ENCODE measurements at places on chromosomes 7 and 10.

DNA sequence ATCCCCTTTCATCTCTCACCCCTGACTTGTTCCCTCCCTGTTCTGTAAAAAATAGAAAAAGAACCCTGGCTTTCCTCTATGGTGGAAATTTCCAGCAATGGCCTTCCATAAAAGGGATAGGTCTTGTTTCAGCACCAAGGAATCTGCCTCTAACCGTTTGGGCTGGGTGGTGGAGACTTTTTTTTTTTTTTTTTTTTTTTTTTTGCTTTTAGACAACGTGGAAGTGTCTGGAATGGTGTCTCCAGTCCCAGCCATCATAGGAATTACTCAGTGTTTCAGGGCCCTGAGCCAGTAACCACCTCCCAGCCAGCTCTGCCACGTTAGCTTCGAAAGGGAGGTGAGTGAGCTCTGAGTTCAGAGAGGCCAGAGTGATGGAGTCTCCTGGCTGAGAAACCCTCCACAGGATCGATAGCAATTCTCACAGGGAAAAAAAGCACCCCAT lies 97.3 kb upstream of the COL1A2 start:
- no peak for DNase-seq

DNA sequence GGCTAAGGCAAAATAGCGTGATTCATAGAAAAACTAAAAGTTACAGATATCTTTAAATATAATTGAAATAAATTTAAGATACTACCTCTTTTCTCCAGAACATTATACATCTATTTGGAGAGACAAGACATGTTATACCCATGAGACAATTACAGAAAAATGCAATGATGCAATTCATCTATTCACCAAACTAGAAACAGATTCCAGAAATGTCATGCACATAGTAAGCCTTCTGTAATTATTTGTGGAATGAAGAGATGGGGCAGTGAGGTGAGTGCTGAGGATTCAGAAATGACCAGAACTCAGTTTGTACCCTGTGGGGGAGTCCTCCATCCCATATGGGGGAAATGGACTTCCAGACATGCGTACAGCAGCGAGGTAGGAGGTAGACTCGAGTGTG lies 99.4 kb downstream of the MKX start:
- no peak for DNase-seq

DNA sequence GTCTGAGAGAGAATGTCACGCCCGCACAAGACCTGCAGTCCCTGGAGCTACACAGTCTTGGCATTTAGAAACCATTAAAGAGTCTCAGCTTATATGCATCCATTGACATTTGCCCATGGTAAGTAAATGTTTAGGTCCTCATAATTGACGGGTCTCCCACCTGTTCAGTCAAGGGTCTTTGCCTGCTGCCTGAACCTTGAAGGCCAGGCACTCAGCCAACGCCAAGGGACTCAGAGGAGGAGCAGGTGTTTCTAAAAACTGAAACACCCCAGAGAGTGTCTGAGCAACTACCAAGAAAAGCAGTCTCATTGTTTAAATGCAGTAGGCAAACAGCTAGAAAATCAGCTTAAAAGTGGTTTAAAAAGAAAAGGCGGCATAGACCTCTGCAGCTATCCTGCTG lies 264.7 kb upstream of the AKR1E2 start:
- DNase-seq, result no peak

GRCh38 chr7:92808006-92808405 lies 28.4 kb downstream of the CDK6 start:
- DNase-seq, result no peak

DNA sequence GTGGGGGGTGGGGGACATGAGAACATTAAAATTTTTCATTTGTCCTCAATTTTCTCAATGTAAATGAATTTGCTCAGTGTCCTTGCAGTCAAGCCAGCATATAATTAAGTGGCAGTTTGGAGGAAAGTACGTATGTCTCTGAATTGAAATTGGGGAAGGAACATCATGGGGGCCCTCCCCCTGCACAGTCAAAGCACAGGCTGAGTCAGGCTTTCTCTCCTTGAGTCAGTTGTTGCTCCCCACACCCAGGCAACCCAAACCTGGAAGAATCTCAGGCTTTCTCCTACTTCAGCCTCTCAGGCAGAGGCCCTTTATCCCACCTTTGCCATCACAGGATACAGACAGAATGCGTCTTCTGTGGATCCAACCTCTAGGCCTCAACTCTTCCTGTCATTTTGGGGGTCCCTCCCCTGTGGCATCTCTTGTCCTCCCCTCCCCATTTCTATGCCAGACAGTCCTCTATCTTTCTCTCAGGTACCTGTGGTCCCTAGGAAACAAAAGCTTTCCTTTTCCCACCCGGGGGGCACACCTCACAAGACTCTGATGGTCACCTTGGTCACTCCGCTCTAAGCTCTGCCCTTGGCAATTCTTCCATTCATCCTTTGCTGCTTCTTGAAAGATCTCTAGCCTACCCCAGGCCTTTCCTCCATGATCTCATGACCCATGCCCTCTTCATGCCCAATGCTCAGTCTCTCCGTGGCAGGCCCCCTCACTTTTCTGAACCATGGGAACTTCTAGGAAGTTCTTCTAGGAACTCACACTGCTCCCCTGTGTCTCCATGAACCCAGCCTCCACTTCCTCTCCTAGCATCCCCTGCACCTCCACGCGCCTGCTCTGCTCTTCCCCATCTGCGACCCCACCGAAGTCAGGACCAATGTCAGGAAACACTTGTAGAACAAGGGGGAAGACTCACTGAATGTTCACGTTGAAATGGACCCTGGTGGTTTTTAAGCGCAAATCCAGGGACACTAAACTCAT lies 40.4 kb downstream of the CREB3L2 start:
- no peak for DNase-seq

- DNase-seq, result no peak
Measured at GRCh38 chr7:2559283-2559950, 638 bp downstream of the IQCE start.

DNA sequence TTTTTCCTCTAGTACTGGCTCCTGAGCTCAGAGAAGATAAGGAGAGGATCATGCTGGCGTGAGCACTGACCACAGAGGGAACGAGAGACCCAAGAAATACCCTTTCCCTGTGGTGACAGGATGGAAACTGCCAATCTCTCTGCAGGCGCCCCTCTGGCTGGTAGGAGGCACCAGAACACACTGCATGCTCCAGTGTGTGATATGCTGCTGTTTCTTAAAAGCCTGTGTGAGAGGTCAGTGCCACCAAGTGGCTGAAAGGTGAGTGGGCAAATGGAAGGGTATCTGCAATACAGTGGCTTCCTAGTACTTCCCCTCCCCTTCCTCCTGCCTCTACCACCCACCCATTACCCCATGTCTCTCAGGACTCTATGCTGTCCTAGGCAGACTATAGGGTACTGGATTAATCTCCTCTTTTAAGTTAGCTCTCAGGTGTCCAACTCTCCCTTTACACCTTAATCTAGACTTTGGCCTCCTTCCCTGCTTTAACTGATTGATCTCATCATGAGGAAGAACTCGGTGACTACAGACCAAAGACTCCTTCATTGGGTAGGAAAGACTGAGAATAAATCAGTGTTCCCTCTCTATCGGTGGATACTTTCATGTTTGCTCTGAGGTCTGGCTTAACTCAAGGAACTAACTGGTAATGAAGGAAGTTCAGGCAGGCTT lies 283.6 kb downstream of the ADRA2A start:
- DNase-seq, result peak; percentile 11

- DNase-seq, result no peak
Measured at GRCh38 chr7:78379148-78379547, 580.6 kb downstream of the PHTF2 start.

GRCh38 chr7:67302113-67303039 lies 305.7 kb downstream of the TYW1 start:
- DNase-seq, result peak; percentile 82

- DNase-seq, result no peak
Measured at GRCh38 chr7:139853506-139854123, 24.6 kb downstream of the TBXAS1 start.

- no peak for DNase-seq
Measured at GRCh38 chr10:97572214-97572989, at the start of gene ANKRD2. Gene ANKRD2, plus strand, starts transcription at chr10:97572779. Its CDS starts 10 bp downstream, at chr10:97572789.

DNA sequence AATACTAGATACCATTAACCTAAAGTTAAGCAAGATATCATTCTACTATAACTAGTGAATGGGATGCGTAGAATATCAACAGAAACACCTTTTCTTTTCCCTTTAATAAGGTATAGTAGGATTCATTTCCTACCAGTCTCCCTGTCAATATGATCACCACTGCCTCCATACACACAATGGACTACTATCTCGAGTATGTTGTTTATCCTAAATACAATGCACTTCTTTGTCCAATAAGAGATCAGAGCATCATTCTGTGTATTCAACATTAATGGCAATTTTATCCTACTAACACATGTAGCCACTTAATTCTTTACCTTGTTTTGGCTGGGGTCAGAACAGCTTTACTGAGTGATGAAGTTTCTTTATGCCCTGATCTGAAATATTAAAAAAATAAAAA lies 276.3 kb downstream of the TFEC start:
- DNase-seq, result no peak

- no peak for DNase-seq
Measured at GRCh38 chr10:110413903-110414547, 83.7 kb upstream of the DUSP5 start.

DNA sequence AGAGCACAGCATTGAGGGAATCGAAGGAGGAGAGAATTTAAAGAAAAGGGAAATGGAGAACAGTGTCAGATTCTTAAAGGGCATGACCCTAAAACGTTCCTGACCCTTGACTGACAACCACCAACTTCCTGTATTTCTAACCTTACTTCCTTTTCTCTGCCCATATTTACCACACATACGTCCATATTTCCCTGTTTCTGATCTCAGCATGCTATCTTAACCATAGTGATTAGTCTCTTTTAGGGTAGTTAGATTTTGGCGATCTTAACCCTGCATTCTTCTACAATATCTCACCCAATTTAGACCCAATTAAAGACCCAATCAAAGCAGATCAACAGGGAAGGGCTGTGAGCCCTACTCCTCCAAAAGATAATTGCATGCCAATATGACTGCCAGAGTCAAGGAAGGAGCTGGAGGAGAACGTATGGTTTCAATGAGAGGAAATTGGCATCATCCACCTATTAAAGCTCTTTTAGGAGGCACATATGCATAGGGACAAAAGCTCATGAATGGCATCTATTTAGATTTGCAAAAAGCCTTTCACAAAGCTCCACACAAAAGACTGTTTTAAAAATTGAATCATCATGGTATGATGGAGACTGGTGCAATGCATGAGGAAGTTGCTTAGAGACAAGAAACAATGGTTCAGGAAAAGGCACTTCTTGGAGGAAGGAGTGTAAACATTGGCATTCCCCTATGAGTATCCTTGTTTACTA lies 49.0 kb upstream of the ARHGAP12 start:
- no peak for DNase-seq

DNA sequence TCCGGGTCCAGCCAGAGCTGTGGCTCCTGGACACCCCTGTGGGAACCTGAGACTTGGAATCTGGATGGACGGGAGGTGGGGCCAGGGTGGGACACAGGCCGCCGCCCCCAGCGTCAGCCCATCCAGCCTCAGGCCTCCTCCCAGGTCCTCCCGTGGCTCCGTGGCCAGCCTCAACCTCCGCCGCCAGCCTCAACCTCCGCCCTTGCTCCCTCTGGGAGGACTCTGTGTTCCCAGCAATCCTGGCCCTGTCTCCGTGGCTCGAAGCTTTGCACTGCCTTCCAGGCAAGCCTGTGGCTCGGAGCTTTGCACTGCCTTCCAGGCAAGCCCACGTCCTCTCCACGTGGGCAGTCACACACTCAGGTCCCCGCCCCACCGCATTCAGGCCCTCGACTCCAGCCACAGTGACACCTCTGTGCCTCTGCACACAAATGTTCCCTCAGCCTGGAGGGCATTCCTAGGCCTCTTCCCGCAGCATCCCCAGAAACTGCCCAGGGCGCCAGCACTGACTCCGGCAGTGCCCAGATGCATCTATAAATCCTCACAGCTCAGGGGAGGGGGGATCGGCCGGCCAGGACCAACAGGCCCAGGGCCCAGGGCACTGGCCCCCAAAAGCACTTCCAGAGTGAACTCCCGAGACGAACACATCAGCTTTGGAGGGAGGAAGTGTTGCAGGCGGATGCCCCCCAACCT lies 44.7 kb upstream of the PDGFA start:
- DNase-seq, result no peak

DNA sequence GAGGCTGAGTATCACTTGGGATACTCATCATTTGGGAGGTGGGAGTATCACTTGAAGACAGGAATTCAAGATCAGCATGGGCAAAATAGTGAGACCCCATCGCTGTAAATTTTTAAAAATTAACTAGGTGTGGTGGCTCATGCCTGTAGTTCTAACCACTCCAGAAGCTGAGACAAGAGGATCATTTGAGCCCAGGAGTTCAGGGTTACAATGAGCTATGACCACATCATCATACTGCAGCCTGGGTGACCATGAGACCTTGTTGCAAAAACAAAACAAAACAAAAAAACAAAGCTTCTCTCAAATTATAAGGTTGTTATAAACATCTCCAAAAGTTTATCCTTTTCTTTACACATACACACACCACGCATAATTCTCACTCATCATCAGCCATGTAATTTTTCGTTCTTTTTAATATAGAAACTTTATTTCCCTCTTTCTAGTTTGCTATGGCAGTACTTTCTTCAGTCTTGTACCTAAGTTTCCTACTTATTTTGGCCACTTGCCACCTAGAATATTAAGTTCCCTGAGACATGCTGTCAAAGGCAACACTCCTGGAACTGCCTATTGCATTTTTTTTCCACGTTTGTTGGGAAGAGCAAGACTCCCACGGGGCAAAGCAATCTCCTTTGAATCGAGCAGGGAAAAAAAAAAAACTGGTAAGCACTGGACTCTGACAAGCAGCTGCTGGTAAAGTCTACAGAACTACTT lies 37.1 kb downstream of the SKIDA1 start:
- DNase-seq, result no peak

- DNase-seq, result no peak
Measured at GRCh38 chr7:148852272-148852671, 31.8 kb downstream of the EZH2 start.

- no peak for DNase-seq
Measured at GRCh38 chr7:102222445-102222844, 64.2 kb upstream of the SH2B2 start.

DNA sequence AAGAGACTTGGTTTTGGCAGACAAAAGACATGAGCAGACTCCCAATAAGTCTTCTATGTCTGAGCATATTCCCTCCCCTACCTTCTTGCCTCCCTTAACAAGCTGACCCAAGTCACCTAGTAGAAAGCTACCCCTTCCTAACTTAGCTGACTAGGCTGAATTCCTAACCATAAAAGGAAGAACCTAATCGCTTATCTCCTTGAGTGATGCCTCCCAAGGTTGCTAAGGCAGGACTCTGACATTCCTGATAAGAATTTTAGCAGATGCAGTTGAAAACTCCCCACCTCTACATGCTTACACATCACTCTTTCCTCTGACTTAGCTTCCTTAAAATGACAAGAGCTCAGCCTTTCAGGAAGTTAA lies 704.7 kb upstream of the MBL2 start:
- no peak for DNase-seq

DNA sequence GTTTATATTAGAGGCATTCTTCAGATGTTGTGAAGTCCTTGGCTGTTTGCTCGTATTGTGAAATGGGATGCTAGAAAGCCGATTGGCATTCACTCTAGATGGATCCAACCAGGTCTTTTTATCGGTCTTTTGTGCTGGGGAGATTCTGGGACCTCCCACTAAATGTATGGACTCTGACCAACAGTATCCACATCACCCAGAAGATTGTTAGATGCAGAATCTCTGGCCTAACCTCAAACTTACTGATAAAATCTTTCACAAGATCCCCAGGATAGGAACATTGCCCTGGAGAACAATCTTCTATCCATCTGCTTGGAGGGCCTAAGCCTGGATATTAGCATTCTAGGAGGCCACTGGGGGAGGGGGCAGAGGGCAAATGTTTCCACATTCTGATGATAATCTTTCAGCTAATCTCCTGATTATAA lies 160.9 kb downstream of the PLXDC2 start:
- DNase-seq, result no peak
